NCI-H2081 treated with DMSO at 0.1 percent for 48 hours (cell line): ENCODE measurements at places on chromosomes 11 and 22.

DNA sequence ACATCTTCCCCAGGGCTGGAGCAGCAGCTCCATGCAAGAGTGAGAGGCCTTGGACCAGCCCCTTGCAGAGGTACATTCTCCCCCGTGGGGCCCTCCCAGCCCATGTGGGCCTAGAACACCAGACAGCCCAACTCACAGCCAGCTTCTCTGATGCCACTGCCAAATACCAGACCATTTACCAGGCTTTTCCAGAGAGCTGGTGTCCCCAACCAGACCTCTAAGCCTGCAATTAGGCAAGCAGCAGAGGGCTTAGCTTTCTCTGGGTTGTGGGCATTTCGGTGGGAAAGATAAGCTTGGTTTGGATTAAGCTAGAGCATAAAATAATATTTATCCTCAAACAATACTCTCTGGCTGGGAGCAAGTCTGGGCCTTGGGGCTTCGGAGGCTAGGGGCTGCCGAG is 75.6 kb downstream of the TP53I11 start:
- DNase-seq, result no peak

DNA sequence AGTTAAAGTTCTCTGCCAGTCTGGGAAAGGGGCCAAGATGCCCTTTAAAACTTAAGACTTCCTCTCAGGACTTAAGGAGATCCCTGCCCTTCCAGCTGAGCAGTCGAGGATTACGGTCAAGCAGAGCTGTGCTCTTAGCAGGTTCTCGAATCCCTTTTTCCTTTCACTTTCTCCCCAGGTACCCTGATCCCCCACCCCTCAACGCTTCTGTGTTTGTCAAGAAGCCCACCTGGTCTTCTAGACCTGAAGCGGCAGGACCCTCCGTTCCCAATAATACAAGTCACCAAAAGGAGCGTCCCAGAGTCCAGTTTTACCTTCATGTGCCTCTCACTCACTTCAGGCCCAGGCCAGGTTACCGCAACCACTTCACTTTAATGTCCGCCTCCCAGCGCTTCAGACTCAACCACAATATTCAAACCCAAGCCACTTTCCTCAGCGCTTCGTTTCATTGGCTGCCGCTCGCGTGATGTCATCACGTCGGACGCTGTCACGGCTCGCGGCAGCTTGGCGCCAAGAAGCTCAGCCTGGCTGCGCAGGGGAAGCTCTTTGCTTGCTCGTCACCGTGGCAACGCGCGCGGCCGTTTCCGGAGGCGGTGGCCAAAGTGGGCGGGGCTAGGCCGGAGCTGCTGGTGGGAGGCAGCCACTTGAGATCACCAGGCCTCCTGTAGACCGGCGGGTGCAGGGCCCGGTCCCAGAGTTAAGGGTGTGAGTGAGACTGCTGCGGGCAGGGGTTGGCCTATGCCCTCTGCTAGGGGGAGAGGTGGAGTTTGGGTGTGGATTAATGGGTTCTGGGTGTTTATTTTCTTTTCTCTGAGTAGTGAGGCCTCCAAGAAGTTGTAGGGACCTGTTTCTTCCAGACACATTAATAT is at the start of the genes KIF18A and METTL15:
TSS of gene KIF18A (minus strand) at position 407 of the 869 bp plus-strand sequence. CDS start 10,209 bp downstream, outside the sequence.
TSS of gene METTL15 (plus strand) at position 639 of the 869 bp plus-strand sequence. CDS start 4,947 bp downstream, outside the sequence.
- peak; percentile 96 for DNase-seq

DNA sequence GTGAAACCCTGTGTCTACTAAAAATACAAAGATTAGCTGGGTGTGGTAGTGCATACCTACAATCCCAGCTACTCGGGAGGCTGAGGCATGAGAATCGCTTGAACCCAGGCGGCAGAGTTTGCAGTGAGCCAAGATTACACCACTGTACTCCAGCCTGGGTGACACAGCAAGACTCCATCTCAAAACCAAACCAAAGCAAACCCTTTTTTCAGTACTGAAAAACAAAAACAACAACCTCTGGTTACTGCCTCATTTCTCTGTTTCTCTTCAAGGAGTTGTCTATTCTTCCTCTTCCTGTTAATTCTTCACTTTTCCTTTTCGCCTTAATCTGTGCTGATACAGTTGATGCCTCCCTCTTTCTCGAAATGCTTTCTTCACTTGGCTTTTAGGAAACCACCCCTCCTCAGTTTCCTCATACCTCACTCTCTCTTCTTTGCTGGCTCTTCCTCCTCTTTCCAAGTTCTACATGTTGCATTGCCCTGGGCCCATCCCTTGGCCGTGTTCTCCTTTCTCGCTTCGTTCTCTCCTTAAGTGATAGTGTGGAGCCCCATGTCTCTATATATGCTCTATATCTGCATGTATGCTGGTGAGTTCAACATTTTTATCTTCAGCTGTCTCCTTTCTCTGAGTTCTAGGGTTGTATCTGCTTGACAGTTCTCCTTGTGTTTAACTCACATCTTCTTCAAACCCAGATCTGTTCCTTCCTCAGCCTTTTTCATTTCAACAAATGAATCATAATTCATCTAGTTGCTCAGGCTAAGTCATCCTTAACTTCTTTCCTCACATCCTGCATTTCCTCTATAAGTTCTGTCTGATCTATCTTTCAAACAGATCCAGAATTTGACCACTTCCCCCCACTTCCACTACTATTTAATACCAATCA is 37.1 kb downstream of the NUCB2 start:
- DNase-seq, result no peak

- no peak for DNase-seq
Observed at GRCh38 chr11:123577081-123577598, 77.3 kb downstream of the SCN3B start.

DNA sequence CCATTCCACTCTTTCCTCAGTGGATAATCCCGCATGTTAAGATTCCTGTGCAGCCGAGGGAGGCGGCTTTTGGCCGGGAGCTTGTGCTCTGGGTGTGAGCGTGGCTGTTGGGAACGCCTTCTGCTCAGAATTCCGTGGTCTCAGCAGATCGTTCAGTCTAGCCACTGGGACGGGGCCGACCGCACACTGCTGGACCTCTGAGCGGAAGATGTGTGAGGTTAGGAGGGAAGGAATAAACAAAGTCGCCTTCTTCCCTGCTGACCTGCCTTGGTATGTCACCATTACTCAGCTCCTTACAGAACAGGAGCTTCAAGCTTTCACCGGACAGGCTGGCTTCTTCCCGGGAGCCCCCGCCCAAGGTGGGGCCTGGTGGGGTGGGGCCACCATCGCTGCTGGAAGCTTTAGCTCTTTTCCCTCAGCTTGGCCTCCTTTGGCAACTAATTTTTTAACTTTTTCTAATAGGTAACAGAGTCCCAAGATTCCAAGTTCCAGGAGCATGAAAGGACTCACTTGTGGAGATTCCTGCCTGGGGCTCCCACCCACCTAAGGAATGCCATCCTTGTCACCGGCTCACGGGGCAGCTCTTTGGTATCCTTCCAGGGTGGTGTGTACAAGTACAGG is 22.5 kb upstream of the SEPTIN5 start:
- DNase-seq, result no peak

- no peak for DNase-seq
Observed at GRCh38 chr22:47163481-47163855, 401.0 kb downstream of the TBC1D22A start.

DNA sequence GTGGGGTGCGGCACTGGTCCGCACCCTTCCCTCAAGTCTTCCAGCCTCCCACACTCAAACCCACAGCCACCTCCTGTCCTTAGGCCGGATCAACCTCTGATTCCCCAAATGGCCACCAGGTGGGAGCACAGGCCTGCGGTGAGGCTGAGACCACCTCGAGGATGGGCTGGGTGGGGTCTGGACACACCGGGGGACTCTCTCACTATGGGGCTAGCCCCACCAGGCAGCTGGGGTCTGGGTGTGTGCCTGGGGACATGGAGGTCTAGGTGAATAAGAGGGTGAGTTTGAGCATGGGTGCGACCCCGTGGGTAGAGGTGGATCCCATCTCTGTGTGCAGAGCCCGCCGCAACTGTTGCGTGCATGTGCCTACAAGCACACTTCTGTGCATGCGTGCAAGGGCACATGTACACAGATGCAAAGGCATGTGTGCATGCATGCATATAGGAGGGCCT is 32.6 kb downstream of the MYO18B start:
- DNase-seq, result no peak

DNA sequence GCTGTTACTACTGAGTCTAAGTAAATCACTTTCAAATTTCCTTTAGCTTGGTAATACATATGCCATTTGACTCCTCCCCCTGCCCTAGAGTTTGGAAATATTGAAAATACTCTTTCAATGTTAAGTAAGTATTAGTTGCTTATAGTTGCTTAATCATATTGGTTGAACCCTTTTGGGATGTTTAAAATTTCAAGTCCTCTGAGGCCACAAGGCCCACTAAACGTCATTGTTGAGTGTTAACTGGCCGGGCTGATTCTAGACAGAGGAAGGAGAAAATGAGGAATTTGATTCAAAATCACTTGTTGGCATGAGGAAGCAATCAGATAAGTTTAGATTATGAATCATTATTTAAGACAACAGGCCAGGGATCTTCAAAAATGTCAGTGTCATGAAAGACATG is 8.5 kb downstream of the NAV2 start:
- no peak for DNase-seq

DNA sequence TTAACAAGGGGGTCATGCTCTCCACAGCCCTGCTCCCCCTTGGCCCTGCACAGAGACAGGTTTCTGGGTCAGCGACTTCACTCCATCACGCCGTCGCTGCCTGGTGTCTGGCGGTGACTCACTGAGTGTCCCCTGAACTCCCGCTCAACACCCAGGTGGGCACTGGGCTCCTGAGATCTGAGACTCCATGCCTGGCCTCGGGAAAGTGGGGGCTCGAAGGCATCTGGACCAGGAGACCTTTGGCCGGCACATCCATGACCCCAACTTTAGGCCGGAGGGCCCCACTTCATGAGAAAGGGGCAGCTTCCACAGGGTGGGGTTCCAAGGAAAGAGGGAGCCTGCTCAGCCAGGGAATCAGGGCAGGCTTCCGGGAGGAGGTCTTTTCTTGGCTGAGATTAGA is 79.3 kb upstream of the PRR5 start:
- DNase-seq, result no peak

GRCh38 chr11:117117681-117118080 is 19.5 kb upstream of the SIK3 start:
- DNase-seq, result no peak
